PC-3 (cell line): ENCODE measurements at places on chromosomes 6 and 20. TPM values are rescaled to one million over a fixed set of nuclear protein-coding genes. Genes with fewer than 3 reads are reported as not detected.

IYD gene
- total RNA-seq: 0.04 TPM in 1 of 2 replicates, not detected in the other

DNA sequence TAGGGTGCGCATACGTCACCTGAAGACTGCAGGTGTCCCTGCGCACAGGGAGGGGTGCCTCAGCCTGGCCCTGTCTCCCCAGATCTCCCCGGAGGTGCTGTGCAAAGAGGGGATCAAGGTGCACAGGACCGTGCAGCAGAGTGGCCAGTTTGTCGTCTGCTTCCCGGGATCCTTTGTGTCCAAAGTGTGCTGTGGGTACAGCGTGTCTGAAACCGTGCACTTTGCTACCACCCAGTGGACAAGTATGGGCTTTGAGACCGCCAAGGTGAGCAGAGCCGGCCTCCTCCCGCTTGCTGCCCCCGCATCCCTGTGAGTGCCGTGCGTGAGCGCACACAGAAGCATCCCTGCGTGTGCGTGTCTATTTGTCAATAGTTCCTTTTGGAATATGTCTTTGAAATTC is 150.7 kb downstream of the DTNBP1 start:
- H3K4me1 ChIP-seq: no peaks in the 10 kb centered on the region
- H3K27ac ChIP-seq: no peak overlapping the region
- H3K36me3 ChIP-seq: peaks cover 12% of the 10 kb centered on the region

GRCh38 chr20:6719369-6719721 is 48.1 kb upstream of the BMP2 start:
- peaks cover 29% of the 10 kb centered on the region for H3K4me1 ChIP-seq
- no peaks in the 10 kb centered on the region for H3K27me3 ChIP-seq
- no peak overlapping the region for H3K4me3 ChIP-seq
- DNase-seq: no peak
- peak overlapping the region; percentile 35 for H3K27ac ChIP-seq

- H3K4me3 ChIP-seq: no peak overlapping the region
- no peak overlapping the region for H3K27ac ChIP-seq
- H3K4me1 ChIP-seq: no peaks in the 10 kb centered on the region
- no peaks in the 10 kb centered on the region for H3K36me3 ChIP-seq
- no peak for DNase-seq
Measured at GRCh38 chr6:32216285-32216684, 7.6 kb downstream of the NOTCH4 start.

OR2B6 gene
- total RNA-seq: not detected in 2 replicates

GRCh38 chr6:110509617-110510241 is 33.3 kb upstream of the SLC22A16 start:
- peak overlapping the region; percentile 69 for H3K27ac ChIP-seq
- no peaks in the 10 kb centered on the region for H3K36me3 ChIP-seq
- DNase-seq: peak; percentile 94
- H3K4me1 ChIP-seq: peaks cover 37% of the 10 kb centered on the region
- H3K27me3 ChIP-seq: no peaks in the 10 kb centered on the region
- no peak overlapping the region for H3K4me3 ChIP-seq

SEL1L2 gene
- not detected in 2 replicates for total RNA-seq

DNA sequence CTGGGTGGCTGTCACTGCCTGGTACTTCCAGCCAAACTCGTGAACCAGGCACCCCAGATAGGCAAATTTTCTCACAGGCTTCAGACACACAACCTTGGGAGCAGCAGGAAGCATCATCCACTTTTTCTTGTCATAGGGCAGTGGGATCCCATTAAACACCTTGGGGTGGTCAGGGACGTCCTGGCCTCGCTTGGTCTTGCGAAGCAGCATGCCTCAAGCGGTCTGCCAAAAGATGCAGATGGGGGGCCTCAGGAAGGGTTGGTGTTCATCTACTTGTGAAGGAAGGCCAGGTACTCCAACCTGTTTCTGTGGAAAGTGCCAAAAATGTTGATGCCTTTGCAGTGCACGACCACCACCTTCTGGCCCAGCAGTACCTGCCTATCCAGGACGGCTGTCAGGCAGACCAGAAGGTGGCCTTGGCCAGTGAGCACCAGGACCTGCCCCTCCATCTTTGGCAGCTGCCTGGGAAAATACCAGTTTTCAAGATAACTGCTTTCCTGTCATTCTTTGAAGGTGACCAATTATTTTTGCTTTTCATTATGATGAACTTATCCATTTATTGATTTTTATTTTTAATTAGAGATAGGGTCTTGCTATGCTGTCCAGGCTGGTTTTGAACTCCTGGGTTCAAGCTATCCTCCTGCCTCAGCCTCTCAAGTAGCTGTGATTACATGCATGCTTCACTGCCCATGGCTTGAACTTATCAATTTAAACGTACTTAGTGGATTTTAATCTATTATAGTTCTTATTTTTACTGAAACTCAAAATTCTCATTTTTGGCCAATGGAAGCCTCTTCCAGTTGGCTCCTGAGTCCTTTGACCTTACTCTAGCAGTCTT is 80.1 kb downstream of the MAN1A1 start:
- no peak overlapping the region for H3K4me3 ChIP-seq
- peaks cover 4% of the 10 kb centered on the region; the same call in 1 of the 2 replicates for H3K36me3 ChIP-seq
- no peaks in the 10 kb centered on the region for H3K4me1 ChIP-seq
- H3K27me3 ChIP-seq: no peaks in the 10 kb centered on the region

DNA sequence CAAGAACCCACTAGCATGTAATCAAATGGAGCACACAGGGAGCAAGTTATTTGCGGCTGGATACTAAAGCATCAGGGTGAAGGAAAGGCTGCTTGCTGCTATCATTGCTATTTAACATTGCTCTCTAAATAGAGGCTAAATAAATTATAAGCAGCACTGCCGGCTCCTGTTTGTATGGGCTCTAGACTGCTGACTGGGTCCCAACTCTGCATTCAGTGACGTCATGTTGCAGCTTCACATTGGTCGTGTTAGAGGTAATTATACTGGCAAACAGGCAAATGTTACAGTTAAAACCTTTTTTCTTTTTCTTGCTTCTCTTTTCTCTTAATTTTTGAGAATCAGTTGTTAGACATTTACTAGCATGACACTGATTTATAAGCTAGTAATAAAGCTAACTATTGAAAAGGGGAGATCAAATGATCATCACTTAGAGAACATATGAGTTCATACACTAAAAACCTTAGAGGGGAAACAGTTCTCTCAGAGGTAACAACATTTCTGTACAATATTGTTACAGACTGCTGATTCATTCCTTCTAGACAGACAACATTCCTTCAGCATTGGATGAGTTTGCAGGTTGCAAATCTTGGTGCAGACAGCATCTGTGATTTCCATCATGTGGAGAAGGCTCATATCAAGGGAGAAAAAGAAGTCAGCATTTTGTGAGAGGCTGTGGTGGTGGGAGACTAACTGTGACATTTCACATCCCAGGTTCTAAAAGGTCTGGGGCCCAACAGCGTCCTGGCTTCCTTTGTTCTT is 15.9 kb downstream of the RFPL4B start:
- DNase-seq: no peak
- no peaks in the 10 kb centered on the region for H3K36me3 ChIP-seq
- H3K27me3 ChIP-seq: no peaks in the 10 kb centered on the region
- no peak overlapping the region for H3K27ac ChIP-seq
- no peaks in the 10 kb centered on the region for H3K4me1 ChIP-seq

LYRM4 gene
- total RNA-seq: 18.6 and 27.7 TPM in 2 replicates

C2 gene
- total RNA-seq: 1.1 TPM in 1 of 2 replicates, not detected in the other

- no peaks in the 10 kb centered on the region for H3K27me3 ChIP-seq
- no peak for DNase-seq
- no peak overlapping the region for H3K27ac ChIP-seq
- no peaks in the 10 kb centered on the region for H3K4me1 ChIP-seq
Measured at GRCh38 chr6:18179770-18180356, 24.6 kb downstream of the KDM1B start.

- H3K36me3 ChIP-seq: peaks cover 55% of the 10 kb centered on the region
- peak overlapping the region; percentile 86; the same call in 1 of the 2 replicates for H3K27ac ChIP-seq
- DNase-seq: peak; percentile 5
- no peaks in the 10 kb centered on the region for H3K27me3 ChIP-seq
- no peak overlapping the region for H3K4me3 ChIP-seq
Measured at GRCh38 chr20:31693987-31694661, 28.5 kb downstream of the BCL2L1 start.

GRCh38 chr6:28134716-28135115 is 7.0 kb upstream of the ZKSCAN8 start:
- H3K27me3 ChIP-seq: no peaks in the 10 kb centered on the region
- peaks cover 14% of the 10 kb centered on the region for H3K4me1 ChIP-seq
- no peak overlapping the region for H3K27ac ChIP-seq
- H3K36me3 ChIP-seq: no peaks in the 10 kb centered on the region

GRCh38 chr6:104428184-104428583 is 431.5 kb downstream of the HACE1 start:
- no peak overlapping the region for H3K27ac ChIP-seq
- H3K4me1 ChIP-seq: no peaks in the 10 kb centered on the region
- DNase-seq: no peak
- H3K4me3 ChIP-seq: no peak overlapping the region

GRCh38 chr6:121321282-121321681 is 13.0 kb downstream of the TBC1D32 start:
- no peak overlapping the region for H3K27ac ChIP-seq
- DNase-seq: no peak
- H3K4me3 ChIP-seq: no peak overlapping the region
- H3K27me3 ChIP-seq: no peaks in the 10 kb centered on the region
- no peaks in the 10 kb centered on the region for H3K4me1 ChIP-seq

DNA sequence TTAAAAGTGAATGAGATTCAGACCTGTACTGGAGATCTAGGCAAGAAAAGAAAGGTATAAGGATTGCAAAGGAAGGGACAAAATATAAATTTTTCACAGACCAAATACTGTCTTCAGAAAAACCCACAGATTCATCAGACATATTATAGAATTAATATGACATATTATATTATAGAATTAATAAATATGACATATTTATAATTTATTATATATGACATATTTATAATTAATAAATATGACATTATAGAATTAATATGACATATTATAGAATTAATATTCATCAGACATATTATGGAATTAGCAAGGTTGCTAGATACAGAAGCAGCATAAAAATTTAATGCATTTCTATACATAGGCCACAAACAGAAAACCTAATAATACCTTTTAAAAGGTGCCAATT is 44.7 kb upstream of the GNRH2 start:
- no peaks in the 10 kb centered on the region for H3K4me1 ChIP-seq
- H3K27ac ChIP-seq: no peak overlapping the region
- H3K4me3 ChIP-seq: no peak overlapping the region

DNA sequence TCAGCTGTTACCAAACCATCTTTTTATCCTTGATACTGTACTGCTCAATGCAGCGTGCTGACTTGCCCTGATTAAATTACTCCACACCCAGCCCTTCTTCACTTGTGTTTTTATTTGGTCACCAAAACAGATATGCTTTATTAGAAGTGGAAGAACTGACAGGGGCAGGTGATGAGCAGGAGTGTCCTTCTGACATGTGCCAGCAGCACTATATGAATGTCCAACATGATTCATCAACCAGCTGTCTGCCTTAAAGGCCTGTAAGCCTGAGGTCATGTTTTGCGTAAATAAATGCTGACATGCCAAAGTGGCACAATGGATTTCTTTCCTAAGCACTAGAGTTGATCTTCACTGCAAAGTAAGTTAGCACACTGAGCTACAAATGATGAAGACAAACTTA is 15.4 kb downstream of the POPDC3 start:
- DNase-seq: peak; percentile 54
- H3K4me3 ChIP-seq: no peak overlapping the region
- peaks cover 2% of the 10 kb centered on the region; the same call in 1 of the 2 replicates for H3K36me3 ChIP-seq
- H3K27ac ChIP-seq: no peak overlapping the region
- H3K27me3 ChIP-seq: no peaks in the 10 kb centered on the region
- peaks cover 21% of the 10 kb centered on the region for H3K4me1 ChIP-seq

GRCh38 chr20:41050361-41051008 is 21.9 kb downstream of the TOP1 start:
- no peaks in the 10 kb centered on the region for H3K27me3 ChIP-seq
- H3K4me3 ChIP-seq: no peak overlapping the region
- no peak overlapping the region for H3K27ac ChIP-seq
- H3K4me1 ChIP-seq: peaks cover 32% of the 10 kb centered on the region; the same call in 1 of the 2 replicates

ITPA gene
- total RNA-seq: 117 and 121 TPM in 2 replicates

DNA sequence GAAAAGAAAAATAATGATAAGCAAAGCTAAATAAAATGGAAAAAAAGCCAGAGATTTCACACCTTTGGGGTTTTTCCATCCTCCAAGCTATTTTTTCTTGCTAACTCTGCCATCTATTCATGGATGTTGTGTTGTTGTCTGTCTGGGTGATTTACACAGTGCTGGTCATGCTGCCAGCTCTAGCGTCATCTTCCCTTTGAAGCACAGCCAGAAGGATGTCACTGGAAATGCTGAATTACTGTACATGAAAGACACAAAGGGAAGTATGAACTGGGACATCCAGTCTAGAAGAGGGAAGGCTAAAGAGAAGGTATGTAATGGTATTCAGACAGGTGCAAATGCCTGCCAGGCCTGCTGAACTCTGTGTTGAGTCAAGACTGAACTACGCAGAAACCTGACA is 241.9 kb upstream of the STXBP5 start:
- H3K27ac ChIP-seq: no peak overlapping the region
- H3K27me3 ChIP-seq: no peaks in the 10 kb centered on the region
- no peak overlapping the region for H3K4me3 ChIP-seq
- no peak for DNase-seq
- no peaks in the 10 kb centered on the region; the same call in 1 of the 2 replicates for H3K36me3 ChIP-seq

DNA sequence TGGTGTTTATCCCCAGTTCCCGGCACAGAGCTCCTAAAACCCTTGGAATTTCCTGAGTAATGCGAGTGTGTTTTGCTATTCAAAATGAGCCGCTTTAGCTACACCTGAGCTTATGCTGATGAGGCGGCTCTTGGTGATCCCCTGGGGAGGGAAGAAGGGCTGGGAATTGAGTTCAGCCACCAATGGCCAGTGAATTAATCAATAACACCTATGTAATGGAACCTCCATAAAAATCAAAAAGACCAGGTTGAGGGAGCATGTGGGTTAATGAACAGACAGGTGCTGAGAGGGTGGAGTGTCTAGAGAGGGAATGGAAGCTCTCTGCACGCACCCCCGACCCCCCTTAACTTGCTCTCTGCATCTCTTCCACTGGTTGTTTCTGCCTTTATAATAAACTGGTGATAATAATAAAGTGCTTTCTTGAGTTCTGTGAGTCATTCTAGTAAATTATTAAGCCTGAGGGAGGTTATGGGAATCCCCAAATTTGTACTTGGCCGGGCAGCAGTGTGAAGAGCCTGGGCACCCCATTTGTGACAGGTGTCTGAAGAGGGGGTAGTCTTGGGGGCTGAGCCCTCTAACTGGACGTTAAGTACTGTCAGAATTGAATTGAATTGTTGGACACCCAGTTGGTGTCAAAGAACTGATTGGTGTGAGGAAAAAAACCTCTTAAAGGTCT is 24.6 kb upstream of the SERPINB1 start:
- no peaks in the 10 kb centered on the region for H3K36me3 ChIP-seq
- H3K4me1 ChIP-seq: peaks cover 11% of the 10 kb centered on the region
- DNase-seq: no peak

CCN5 gene
- total RNA-seq: 0.26 TPM in 1 of 2 replicates, not detected in the other

DNA sequence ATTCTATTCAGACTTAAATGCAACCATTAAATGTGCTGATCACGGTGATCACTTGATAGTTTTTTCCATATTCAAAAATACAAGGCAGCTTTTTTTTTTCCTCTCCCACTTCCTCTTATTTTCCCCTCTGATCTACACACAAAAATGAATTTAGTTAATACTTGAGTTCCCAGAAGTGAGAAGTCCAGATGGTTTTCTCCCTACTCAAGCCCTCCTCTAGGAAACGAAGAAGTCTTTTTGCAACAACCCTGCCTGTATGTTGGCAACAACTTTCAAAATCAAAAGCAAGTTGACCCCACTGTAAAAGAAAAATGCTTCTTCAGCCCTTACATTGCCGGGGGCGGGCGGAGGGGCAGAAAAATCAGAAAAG is 24.3 kb downstream of the ARHGAP18 start:
- no peak for DNase-seq
- peaks cover 18% of the 10 kb centered on the region for H3K4me1 ChIP-seq
- no peaks in the 10 kb centered on the region for H3K27me3 ChIP-seq
